ENCODE measurements at places on chromosomes 12 and 14.
A peak's percentile ranks its signal among the peaks of the same experiment; 100 is the strongest.

GRCh38 chr12:126708492-126708896 lies 1558.5 kb upstream of the TMEM132C start:
- no peak for DNase-seq

- DNase-seq: no peak
Measured at GRCh38 chr12:105077435-105077834, 6.8 kb downstream of the ALDH1L2 start.

DNA sequence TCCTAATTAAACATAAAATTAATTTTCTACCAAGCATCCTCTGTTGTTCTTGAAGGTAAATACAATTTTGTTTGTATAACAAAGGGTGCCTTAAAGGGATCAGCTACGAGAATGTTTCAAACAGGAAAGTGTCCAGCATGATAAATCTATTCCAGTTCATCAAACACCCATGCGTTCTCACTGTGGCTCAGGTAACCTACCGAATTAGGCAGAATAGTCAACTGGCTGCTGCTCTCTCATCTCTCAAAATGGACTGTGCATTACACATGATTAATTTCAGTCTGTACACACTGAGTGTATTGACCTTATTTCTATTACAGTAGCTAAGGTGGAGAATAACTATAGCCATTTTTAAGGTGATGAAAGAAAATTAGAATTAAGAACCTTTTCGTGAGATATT lies 127.5 kb upstream of the RMST start:
- DNase-seq: no peak

- no peak for DNase-seq
Measured at GRCh38 chr14:58297412-58297761, 968 bp upstream of the ARID4A start.

- DNase-seq: no peak
Measured at GRCh38 chr14:59130462-59130861, 58.0 kb upstream of the DAAM1 start.

GRCh38 chr12:92035477-92035876 lies 110.2 kb downstream of the BTG1 start:
- no peak for DNase-seq

GRCh38 chr12:9796346-9796745 lies 30.9 kb upstream of the KLRF1 start:
- no peak for DNase-seq

- DNase-seq: no peak
Measured at GRCh38 chr14:88998027-88998426, 173.6 kb downstream of the TTC8 start.

GRCh38 chr14:105053996-105054395 lies 11.2 kb downstream of the GPR132 start:
- DNase-seq: no peak

DNA sequence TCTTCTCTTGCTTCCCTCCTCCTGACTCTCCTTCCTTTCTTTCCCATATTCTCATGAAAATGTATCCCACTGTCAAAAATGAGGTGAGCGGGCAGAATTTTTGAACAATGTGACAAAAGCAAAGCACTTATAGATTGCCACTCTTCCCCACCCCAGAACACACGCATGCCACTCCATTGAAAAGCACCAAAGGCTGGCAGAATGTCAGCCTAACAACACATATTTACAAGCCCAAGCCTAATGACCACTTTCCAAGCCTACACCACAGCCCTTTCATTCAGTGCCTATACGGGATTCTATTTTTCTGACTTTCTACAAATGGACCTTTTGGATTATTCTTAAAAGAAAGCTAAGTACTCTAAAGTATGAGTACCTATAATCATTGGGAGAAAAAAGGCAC lies 62.9 kb upstream of the METAP2 start:
- no peak for DNase-seq

- DNase-seq: no peak
Measured at GRCh38 chr12:1559676-1560091, 34.7 kb downstream of the FBXL14 start.

DNA sequence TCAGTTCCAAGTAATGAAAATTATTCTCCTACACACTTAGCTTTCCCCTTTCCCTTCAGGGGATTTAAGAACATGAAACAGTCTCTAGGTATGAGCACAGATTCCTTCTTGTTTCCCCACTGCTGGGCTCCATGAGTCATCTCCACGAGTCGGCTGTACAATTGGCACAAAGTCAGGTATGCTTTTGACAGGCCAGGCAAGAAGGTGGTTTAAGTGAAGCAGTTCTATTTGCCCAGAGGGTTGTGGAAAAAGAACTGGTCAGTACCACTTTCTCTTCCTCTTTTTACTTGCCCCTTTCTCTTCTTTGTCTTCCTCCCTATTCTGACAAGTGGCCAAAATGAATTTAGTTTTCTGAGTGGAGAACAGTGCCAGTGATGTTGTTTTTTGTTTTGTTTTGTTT lies 16.3 kb downstream of the DYNC1H1 start:
- no peak for DNase-seq

- no peak for DNase-seq
Measured at GRCh38 chr14:22105006-22105623, 431.5 kb upstream of the OR4E1 start.

DNA sequence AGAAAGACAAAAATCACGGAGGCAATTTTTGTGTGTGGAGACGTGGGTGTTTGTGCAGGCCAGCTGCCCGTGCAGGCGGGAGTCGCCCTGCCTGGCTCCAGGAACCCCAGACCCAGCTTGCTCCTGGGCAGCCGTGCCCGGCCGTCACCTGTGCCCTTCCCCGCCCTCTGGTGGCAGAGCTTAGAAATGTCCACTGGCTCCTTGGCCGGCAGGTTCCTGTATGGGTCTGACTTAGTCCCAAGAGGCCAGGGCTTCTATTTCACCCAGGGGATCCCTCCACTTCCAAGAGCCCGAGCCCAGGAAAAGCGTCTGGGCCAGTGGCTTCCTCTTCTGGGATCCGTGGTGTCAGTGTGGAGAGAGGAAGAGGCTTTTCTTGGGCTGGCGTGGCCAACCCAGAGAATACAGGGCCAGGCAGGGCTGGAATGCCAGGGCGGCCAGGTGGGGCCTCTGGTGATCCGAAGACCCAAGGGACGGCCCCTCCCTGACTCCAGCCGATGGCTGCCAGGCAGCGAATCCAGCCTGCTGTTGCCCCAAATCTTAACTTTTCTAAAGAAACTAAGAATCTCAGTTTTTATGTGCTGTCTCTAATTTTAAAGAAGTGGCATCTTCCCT lies 120.9 kb downstream of the TMEM132C start:
- peak; percentile 26 for DNase-seq

DNA sequence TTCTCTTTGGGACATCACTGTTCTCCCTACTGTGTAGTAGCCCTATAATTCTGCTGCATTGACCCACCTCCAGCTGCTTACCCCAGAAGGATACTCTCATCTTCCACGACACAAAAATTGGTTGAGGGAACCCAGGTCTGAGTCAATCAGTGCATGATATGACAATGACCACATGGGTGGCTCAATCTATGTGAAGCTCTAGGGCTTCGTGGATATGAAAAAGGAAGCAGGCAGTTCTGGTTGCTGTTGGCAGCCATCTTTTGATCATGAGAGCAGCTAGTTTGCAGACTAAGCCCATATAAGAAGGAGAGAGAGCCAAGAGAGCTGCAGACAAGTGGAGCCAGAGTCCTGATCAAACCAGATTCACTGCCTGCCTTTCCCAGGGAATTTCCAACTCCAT lies 57.9 kb downstream of the AVPR1A start:
- no peak for DNase-seq

GRCh38 chr14:42335918-42336317 lies 729.2 kb downstream of the LRFN5 start:
- no peak for DNase-seq

DNA sequence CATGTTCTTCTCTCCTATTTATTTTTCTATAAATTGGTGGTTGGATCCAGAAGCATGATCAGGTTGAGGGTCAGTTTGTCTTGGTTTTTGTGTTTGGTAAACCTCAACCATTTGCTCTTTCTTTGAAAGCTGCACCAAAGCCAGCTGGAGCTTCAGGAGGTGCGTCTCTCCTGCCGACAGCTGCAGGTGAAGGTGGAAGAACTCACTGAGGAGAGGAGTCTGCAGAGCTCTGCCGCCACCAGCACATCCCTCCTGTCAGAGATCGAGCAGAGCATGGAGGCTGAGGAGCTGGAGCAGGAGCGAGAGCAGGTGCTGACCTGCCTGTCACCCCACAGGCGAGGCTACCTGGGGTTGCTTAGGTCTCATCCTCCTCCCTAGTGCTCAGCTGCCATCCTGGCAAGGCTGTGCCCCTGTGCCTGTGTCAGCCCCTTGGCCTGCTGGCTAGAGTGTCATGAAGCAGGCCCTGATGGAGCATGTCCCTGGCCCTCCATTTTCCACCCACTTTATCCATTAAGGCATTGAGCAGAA lies 45.0 kb downstream of the RAB35 start:
- no peak for DNase-seq

DNA sequence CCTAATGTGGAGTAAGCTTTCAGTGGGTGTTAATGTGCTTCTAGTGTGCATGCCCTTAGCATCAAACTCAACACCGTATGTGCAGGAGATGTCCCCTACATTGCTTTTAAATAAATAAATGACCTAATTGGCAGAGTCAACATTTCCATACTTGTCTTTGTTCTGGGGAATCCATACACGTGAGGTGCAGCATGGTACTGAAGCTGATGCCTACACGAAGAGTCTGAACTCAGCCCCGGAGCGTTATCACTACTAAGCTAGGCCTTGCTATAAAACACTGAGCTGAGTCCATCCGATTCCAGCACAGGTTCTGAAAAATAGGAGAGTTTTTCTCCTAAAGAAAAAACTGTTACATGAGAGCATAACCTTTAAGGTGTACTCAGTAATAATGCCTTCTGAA lies 125.0 kb upstream of the DYRK2 start:
- no peak for DNase-seq

DNA sequence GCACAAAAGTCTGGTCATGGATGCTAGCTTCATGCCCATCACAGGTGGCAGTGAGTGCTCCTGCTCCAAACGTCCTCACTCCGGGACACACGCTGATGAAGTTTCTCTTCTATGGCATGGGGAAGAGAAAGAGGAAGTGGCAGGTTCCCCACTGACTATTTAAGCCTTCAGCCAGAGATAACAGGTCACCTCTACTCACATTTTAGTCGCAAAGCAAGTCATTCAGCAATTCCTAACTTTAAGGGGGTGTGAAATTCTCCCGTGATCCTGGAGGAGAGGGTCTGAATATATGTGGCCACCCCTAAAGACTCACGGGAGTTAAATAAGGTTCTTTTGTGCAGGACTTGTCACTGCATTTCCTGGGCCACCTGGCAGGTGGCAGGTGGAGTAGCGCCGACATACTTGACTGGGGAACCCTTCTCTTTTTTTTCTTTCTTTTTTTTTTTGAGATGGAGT lies 18.8 kb upstream of the RCOR1 start:
- no peak for DNase-seq

GRCh38 chr14:75022655-75023054 lies 19.9 kb downstream of the EIF2B2 start:
- DNase-seq: no peak

DNA sequence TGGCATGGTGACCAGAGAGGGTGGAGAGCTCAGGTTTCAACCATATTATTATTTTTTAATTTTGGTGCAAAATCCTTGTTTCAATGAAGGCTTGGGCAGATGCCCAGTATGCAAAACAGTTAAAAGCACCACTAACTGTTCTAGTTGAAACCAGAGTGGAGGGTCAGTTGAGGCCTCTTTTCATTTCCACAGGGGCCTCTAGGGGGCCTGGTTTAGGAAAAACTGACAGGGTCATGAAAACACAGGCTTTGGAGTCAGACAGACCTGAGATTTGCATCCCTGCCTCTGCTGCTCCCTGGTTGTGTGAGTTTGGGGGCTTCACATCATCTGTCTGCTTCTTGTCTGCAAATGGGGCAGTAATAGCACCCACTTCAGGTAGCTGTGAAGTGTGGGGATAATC lies 3.3 kb upstream of the RPH3A start:
- DNase-seq: no peak

- no peak for DNase-seq
Measured at GRCh38 chr12:110038741-110039084, 9.6 kb downstream of the C12orf76 start.

GRCh38 chr12:114888928-114889584 lies 205.1 kb upstream of the TBX3 start:
- no peak for DNase-seq

- DNase-seq: no peak
Measured at GRCh38 chr12:111185889-111186227, 183.0 kb downstream of the PHETA1 start.

GRCh38 chr14:105050551-105050897 lies 14.7 kb downstream of the GPR132 start:
- DNase-seq: no peak

DNA sequence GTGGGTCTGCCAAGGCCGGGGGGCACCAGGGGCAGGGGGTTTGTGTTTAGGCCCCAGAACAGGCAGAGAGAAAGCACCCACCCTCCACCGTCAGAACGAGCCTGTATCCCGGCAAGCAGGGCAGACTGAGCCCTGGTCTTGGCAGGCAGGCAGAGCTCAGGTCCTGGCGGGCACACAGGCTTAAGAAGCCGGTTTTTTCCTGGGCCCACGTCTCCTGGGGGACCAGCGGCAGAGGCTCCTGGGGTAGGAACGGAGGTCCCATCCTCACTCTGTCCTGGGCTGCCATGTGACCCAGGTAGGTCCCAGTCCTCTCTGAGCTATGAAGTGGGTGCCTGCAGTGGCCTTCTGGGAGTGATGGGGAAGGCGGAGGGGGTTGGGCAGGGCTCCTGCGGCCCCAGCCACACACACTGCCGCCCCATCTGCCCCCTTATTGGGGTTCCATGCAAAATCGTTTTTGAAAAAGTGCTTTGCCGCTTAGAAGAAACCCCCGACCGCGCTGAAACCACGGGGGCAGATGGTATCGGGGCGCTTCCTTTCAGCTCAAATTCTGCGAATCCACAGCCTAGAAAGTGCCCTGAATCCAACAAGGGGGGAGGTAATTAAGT lies 24.2 kb downstream of the SH2B3 start:
- peak; percentile 72 for DNase-seq

DNA sequence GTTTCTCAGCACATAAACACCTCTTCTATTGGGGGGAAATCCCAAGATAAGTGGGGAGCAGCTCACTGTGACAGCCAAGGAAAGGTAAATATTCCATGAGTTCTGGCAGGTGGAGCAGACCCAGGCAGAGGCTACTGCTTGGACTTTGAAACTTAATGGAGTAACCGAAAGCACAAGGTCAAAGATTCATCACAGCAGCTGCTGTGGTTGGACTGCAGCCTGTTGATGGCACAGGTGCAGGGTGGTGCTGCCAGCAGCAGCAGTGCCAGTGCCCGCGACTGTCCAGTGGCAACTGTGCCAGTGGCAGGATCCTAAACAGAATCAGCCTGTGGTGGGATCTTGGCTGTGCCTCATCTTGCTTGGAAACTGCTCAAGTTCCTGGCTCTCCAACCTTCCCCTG lies 81.4 kb upstream of the ARID2 start:
- no peak for DNase-seq

GRCh38 chr14:91126761-91127160 lies 12.9 kb downstream of the DGLUCY start:
- no peak for DNase-seq
